ENCODE measurements at places on chromosomes 2 and 18. TPM values are rescaled to one million over a fixed set of nuclear protein-coding genes. Genes with fewer than 3 reads are reported as not detected.

Gene ZSWIM2
- total RNA-seq, result not detected

Gene TPGS2
- 34.2 TPM for total RNA-seq

DNA sequence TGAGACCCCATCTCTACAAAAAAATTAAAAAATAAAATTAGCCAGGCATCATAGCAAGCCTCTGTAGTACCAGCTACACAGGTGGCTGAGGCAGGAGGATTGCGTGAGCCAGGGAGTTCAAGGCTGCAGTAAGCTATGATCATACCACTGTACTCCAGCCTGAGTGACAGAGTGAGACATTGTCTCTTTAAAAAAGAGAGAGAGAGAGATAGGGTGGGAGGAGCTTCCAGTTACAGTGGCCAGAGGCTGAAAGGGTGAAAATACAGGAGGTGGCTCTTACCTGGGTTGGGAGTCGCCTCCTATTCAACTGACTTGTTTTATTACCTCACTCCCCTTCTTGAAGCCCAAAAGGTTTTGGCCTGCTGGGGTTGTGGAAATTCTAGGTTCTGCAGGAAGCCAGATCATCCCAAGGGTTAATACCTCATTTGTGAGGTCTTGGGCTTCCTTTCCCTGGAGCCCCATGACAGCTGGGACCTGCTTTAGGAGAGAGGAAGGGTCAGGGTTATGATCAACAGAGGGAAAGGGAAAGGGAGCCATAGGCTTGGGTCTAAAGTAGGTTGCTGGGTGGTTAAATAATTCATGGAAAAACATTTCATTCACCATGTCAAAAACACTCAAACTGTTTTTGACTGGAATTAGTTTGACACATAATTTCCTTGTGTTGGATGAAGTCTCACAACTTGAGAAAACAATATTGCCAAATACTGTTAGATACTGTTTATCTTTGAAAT lies 17.4 kb downstream of the DYNC2LI1 start:
- H3K36me3 ChIP-seq, result peaks cover 12% of the 10 kb centered on the region
- no peaks in the 10 kb centered on the region for H3K27me3 ChIP-seq
- no peak for DNase-seq
- no peak overlapping the region for H3K4me3 ChIP-seq
- no peaks in the 10 kb centered on the region for H3K4me1 ChIP-seq

DNA sequence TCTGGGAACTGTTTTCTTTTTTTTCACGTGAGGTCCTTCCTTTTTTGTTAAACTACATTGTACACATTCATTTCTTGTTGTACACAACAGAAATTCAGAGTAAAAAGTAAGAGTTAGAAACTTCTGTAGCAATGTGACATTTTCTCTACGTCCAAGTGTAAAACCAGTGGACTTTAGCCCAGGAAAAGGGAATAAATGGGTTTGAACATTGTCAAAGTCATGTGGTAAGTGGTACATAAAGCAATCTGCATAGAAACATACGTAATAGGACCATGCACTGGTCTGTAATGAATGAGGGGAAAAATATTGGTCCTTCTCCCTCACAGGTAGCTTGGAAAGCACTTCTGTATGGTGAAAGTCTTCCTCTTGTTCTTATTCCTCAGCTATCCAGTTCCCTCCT lies 421.4 kb downstream of the SETBP1 start:
- H3K4me1 ChIP-seq, result no peaks in the 10 kb centered on the region
- H3K4me3 ChIP-seq, result no peak overlapping the region
- no peak overlapping the region for H3K27ac ChIP-seq
- no peaks in the 10 kb centered on the region for H3K36me3 ChIP-seq

DNA sequence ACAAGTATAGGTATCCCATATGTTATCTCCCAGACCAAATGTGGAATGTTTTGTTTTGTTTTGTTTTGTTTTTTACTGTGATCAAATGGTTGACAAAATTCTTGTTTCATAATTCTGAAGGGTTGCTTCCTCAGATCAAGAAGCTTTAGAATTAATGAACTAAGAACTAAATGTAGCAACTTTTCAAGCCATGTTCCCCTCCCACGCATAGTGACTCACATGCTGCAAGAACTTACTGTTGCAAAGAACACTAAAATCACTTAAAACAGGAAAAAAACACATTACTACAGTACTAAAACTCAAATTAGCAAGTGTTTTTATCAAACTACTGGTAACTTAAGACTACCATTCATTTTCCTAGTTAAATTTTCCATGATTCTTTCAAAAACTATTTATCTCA lies 30.6 kb downstream of the HNRNPLL start:
- peaks cover 17% of the 10 kb centered on the region for H3K36me3 ChIP-seq
- H3K4me1 ChIP-seq, result no peaks in the 10 kb centered on the region
- no peak overlapping the region for H3K4me3 ChIP-seq
- no peak overlapping the region for H3K27ac ChIP-seq
- no peak for DNase-seq

GRCh38 chr2:54945391-54946219 lies 104.6 kb downstream of the RTN4 start:
- H3K27ac ChIP-seq, result peak overlapping the region; percentile 71
- peaks cover 19% of the 10 kb centered on the region for H3K4me1 ChIP-seq
- DNase-seq, result peak; percentile 77
- H3K36me3 ChIP-seq, result no peaks in the 10 kb centered on the region
- no peaks in the 10 kb centered on the region for H3K27me3 ChIP-seq

Gene BUB1
- total RNA-seq, result 9.0 TPM

DNA sequence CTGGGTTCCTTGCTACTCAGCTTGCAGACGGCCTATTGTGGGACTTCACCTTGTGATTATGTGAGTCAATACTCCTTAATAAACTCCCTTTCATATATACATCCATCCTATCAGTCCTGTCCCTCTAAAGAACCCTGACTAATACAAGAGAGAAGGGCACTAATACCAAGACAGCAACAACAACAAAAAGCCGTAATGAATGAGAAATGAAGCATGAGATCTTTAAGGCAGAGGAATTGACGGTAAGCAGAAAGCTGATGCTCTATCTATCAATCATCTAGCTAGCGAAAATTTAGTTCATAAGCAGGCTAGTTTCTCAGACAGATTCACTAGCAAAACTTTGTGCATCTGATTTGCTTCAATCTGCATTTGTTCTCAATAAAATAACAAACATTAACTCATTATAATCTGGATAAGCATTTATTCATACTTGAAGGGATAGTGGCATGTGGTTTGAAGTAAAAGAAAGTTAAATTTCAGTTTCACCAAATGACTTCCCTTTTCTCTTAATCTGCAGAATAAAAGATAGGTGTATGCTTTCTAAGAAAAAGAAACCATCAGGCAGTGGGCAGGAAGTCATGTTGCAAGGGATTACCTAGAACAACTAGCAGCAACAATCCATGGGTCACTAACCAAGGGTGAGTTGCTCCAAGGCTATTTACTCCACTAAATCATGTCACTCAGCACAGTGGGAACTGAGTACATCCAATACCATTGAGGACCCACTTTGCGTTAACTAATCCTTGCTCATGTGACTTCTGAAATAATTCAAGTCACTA lies 376.5 kb downstream of the TMEM182 start:
- no peak overlapping the region for H3K27ac ChIP-seq
- no peaks in the 10 kb centered on the region for H3K27me3 ChIP-seq
- H3K4me1 ChIP-seq, result no peaks in the 10 kb centered on the region
- DNase-seq, result no peak
- no peak overlapping the region for H3K4me3 ChIP-seq
- no peaks in the 10 kb centered on the region for H3K36me3 ChIP-seq

- no peak for DNase-seq
- no peaks in the 10 kb centered on the region for H3K27me3 ChIP-seq
- H3K27ac ChIP-seq, result no peak overlapping the region
- no peaks in the 10 kb centered on the region for H3K4me1 ChIP-seq
- H3K36me3 ChIP-seq, result no peaks in the 10 kb centered on the region
Measured at GRCh38 chr2:150690870-150691269, 203.4 kb upstream of the RND3 start.

- no peaks in the 10 kb centered on the region for H3K36me3 ChIP-seq
- peaks cover 14% of the 10 kb centered on the region for H3K4me1 ChIP-seq
- no peaks in the 10 kb centered on the region for H3K27me3 ChIP-seq
- H3K4me3 ChIP-seq, result no peak overlapping the region
- H3K27ac ChIP-seq, result no peak overlapping the region
Measured at GRCh38 chr2:12683457-12684100, 33.2 kb upstream of the TRIB2 start.

Gene AQP4
- total RNA-seq, result 0.58 TPM

DNA sequence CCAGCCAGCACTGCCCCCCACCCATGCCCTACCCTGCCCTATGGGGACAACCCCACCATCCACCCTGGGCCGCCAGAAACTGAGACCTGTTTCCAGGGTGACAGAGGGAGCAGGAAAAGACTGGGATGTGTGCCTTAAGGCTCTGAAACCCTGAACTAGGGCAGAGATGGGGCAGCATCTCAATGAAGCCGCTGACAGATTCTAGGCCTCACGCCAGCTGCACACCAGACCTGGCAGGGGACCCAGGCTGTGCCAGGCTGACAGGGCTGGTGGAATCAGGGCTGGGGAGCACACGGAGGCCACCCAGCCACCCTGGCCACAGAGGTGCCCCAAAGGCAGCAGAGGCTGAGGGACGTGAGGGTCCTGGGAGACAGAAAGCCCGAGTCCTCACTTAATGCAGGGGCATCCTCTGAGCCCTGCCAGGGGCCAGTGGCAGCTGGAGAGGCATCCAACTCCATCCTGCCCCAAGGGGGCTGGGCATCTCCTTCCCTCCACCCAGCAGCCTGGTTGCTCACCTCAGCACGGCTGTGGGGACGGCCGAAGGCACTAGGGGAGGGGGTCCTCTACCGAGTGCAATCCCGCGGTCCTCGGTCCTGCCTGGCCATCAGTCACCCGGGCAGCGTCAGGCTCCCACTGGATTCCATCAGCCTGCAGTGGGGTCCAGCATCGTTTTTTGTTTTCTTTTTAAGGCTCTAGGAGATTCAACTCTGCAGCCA lies 169.2 kb downstream of the ZFP36L2 start:
- no peak overlapping the region for H3K27ac ChIP-seq
- DNase-seq, result no peak
- H3K4me1 ChIP-seq, result peaks cover 62% of the 10 kb centered on the region
- H3K27me3 ChIP-seq, result no peaks in the 10 kb centered on the region
- no peak overlapping the region for H3K4me3 ChIP-seq

DNA sequence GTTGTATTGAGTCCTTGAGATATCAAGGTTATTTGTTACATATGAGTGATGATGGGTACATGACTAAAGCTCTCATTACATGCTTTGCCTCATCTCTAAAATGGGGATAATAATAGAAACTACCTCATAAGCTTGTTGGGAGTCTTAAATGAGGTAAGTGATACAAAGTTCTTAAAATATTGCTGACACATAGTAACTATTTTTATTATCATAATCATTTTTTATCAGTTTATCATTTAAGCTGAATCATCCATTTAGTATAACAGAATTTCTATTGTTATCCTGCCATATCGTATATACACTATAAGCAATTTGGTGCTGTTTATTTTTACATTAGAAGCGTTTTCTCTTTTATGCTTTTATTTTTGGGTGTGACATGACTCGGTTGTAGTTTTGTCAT lies 871.1 kb downstream of the LRP1B start:
- H3K27ac ChIP-seq, result no peak overlapping the region
- no peaks in the 10 kb centered on the region for H3K4me1 ChIP-seq
- H3K4me3 ChIP-seq, result no peak overlapping the region
- no peaks in the 10 kb centered on the region for H3K36me3 ChIP-seq
- no peaks in the 10 kb centered on the region for H3K27me3 ChIP-seq

DNA sequence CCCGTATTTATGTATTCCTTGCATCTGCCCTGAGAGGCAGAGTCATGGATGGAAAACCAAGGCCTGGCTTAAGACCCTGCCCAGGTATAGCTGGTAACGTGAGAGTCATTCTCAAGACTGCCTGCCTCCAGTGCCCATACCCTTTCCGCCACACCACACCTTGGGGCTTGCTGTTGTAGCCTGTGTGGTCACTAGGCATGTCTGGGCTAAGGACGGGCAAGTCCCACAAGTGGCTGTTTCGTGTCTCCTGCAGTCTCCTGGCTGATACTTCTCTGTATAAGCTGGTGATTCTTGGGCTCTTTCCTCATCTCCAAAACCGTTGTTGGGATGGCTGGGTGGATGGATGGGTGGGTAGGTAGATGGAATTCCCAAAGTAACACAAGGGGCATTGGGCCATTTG lies 269.8 kb downstream of the KLHL29 start:
- H3K27me3 ChIP-seq, result peaks cover 4% of the 10 kb centered on the region
- H3K4me1 ChIP-seq, result peaks cover 34% of the 10 kb centered on the region
- no peak for DNase-seq
- H3K27ac ChIP-seq, result no peak overlapping the region

Gene CIB4
- not detected for total RNA-seq

Gene IL1R2
- total RNA-seq, result 0.18 TPM

DNA sequence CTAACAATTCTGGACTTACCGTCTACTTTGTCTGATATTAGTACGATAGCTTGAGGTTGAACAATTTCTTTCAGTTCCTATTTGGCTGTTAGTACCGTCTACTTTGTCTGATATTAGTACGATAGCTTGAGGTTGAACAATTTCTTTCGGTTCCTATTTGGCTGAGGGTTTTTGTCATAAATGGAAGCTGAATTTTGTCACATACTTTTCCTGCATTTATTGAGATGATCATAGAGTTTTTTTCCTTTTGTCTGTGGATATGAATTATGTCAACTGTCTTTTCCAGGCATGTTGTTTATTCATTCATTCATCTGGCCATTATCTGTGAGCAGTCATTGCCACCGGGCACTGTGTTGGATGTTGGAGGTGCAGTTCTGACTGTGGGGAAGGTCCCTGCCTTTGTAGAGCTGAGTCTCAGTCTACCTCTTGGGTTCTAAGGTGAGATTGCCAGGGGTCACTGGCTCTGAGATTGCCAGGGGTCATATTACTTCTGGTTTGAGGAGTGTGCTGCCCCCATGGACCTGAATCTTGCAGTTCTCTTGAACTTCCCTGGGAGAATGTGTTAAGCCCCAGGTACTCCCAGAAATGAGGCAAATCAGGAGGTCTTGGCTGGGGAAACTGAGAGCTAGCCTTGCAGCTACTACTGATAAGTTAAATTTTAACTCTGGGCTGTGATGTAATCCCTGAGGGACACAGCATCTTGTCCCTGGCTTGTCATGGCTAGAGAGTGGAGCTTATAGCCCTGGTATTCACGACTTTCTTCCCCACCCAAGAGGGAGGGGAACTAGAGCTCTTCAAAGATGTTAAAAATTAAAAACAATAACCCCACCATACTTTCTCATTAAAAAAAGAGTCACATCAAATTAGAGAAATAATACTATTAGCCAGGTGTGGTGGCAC lies 89.1 kb upstream of the MBOAT2 start:
- H3K27ac ChIP-seq, result no peak overlapping the region
- DNase-seq, result no peak
- peaks cover 25% of the 10 kb centered on the region for H3K4me1 ChIP-seq
- H3K27me3 ChIP-seq, result no peaks in the 10 kb centered on the region
- H3K36me3 ChIP-seq, result no peaks in the 10 kb centered on the region

Gene G6PC2
- not detected for total RNA-seq

GRCh38 chr2:230441227-230441897 lies 25.4 kb downstream of the SP100 start:
- H3K27me3 ChIP-seq, result no peaks in the 10 kb centered on the region
- H3K27ac ChIP-seq, result no peak overlapping the region
- H3K4me3 ChIP-seq, result no peak overlapping the region
- no peaks in the 10 kb centered on the region for H3K4me1 ChIP-seq

Gene KHK
- 1.5 TPM for total RNA-seq

GRCh38 chr2:65834771-65835475 lies 402.5 kb upstream of the SPRED2 start:
- no peak overlapping the region for H3K27ac ChIP-seq
- no peaks in the 10 kb centered on the region for H3K27me3 ChIP-seq
- H3K4me1 ChIP-seq, result no peaks in the 10 kb centered on the region
- no peak for DNase-seq

- no peaks in the 10 kb centered on the region for H3K36me3 ChIP-seq
- H3K4me1 ChIP-seq, result peaks cover 5% of the 10 kb centered on the region
- H3K27me3 ChIP-seq, result peaks cover 3% of the 10 kb centered on the region
- H3K4me3 ChIP-seq, result no peak overlapping the region
Measured at GRCh38 chr2:105554235-105554634, 155.4 kb upstream of the FHL2 start.

Gene GALNT3
- 0.49 TPM for total RNA-seq

Data from muscle of leg (tissue), 16 donors.